Stimulated activated CD8-positive, alpha-beta memory T cell treated with anti-CD3 and anti-CD28 coated beads, Interleukin-15, amount 100 ng/mL, for 48 hours (primary cell): ENCODE measurements at places on chromosomes 7 and 10.

GRCh38 chr7:99387912-99388311 lies 13.4 kb downstream of the ARPC1B start:
- no peak for DNase-seq

DNA sequence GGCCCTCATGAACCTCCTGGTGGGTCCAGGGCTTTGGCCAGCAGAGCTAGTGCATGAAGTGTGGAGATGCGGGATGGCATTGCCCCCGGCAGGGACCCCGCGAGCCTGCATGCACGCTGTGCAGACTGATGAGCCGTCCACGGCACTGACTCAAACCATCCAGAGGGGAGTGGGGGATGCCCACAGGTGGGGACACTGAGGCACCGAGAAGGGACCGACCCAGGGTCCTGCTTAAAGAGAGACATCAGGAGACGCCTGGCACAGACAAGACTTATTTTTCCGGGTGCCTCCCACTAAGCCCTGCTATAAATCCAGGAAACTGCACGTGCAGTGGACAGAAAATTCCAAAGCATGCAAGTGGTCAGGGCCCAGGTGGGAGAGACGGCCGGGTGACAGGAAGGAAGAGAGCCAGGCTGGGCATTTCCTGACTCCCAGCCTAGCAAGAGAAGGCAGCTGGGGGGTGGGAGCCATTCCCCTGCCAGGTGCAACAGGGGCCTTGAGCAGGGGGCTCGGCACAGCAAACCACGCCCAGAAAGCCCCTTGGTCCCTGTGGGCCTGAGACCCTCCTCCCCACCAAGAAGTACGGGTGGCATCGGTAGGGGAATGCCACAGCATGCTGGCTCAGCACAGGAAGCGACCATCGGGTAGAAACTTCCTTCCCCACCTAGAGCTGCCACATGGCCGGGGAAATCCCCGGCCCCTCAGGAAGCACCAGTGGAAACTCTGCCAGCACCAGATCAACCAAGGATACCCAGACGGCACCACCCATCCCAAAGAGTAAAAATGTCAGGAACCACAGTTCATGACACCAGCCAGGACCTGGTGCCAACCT lies 91.5 kb downstream of the FOXL3 start:
- no peak for DNase-seq

DNA sequence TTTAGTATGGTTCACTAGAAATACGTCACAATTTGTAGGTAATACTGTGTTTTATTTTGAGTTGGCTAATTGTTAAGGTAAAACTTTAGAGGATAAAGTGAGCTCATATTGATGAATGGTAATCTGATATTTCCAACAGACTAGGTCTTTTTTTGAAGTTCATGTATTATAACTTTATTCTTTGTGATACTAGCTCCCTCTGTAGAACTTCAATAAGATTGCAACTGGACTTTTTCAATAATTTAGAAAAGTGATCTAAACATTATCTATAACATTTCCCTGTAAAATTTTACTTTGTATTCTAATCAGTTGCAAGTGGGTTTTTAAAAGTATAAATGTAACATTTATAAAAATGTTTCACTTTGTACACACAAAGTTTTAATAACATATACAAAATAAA lies 83.5 kb downstream of the ADK start:
- no peak for DNase-seq

DNA sequence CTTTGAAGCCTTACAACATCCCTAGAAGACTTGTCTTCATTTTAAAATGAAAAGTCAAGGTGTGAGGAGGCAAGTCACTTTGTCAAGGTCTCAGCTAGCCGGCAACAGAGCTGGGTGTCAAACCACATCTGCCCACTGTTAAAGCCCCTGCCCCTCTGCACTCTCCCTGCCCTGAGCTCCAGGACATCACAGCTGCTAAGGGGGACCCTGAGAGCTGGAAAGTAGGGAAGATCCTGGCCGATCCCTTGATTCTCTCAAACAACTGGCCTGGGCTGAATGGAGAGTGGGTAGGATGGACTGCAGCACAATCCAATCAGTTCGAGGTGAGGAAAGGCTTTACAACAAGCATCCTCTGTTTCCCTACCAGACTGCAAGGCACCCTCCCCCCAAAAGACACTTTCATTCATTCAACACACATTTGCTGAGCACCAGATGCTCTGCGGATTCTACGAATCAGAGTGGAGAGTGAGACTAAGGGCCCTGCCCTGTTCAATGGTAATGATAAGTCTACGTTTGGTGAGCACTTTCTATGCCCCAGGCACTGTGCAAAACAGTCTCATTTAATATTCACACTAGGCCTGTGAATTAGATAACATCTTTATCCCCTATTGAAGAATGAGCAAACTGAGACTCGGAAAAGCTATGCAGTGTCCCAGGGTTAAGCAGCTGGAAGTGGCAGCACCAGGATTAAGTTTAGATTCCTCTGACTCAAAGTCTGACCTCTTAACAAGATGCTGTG lies 148.1 kb downstream of the HERPUD2 start:
- DNase-seq, result no peak

- DNase-seq, result no peak
Observed at GRCh38 chr7:66840316-66840715, 80.7 kb upstream of the TMEM248 start.

GRCh38 chr10:48792687-48793096 lies 108.0 kb downstream of the WDFY4 start:
- DNase-seq, result no peak
